Activated CD4-positive, alpha-beta T cell treated with anti-CD3 and anti-CD28 coated beads, Interleukin-2, amount 50 U/mL, for 4 hours (primary cell): ENCODE measurements at places on chromosomes 3 and 15.
A peak's percentile ranks its signal among the peaks of the same experiment; 100 is the strongest.

DNA sequence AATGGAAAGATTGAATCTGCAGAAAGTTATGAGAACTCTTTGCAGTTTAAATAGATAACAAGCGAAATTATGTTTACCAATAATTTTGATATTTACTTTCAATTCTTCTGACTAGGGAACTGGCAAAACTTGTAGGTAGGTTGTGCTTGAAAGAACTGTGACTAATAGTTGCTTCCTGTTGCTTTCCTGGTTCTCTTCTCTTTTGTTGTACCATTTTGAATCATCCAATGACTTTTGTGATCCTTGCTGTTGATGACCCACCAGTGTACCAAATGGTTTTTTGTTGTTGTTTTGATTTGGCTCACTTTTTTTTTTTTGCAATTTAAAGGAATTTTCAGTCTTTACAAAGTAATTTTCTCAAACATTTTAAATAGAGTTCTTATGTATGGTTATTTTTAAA lies 64.9 kb upstream of the DCBLD2 start:
- no peak for DNase-seq

GRCh38 chr15:65901336-65901735 lies 32.0 kb downstream of the RAB11A start:
- no peak for DNase-seq

- peak; percentile 23 for DNase-seq
Measured at GRCh38 chr15:85408270-85408746, 27.9 kb downstream of the AKAP13 start.

- no peak for DNase-seq
Measured at GRCh38 chr15:68203956-68204355, 1.2 kb downstream of the CALML4 start.

- DNase-seq: no peak
Measured at GRCh38 chr3:33229947-33230346, 11.3 kb upstream of the SUSD5 start.

- no peak for DNase-seq
Measured at GRCh38 chr15:69792823-69793222, 304.9 kb downstream of the TLE3 start.

DNA sequence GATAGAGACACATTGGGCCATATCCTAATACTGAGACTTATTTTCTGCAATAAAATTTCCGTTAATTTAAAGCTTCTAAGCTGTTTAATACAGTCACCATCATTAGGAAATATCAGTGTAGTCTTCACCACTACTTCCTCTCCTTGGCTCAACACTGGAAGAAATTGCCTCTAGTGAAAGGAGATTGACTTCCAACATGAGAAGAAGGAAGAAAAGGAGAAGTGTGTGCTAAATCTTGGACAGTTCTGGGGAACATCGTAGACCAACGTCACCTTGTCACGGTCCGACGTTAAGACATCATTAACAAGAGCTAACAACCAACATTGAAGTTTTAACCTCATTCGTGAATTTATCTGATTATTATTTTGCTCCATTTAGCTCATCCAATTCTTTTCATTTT lies 987.0 kb upstream of the CFAP20DC start:
- no peak for DNase-seq

- no peak for DNase-seq
Measured at GRCh38 chr3:53069422-53070068, 23.7 kb upstream of the SFMBT1 start.

- DNase-seq: peak; percentile 47
Measured at GRCh38 chr3:160564949-160565441, 376 bp downstream of the KPNA4 start.

DNA sequence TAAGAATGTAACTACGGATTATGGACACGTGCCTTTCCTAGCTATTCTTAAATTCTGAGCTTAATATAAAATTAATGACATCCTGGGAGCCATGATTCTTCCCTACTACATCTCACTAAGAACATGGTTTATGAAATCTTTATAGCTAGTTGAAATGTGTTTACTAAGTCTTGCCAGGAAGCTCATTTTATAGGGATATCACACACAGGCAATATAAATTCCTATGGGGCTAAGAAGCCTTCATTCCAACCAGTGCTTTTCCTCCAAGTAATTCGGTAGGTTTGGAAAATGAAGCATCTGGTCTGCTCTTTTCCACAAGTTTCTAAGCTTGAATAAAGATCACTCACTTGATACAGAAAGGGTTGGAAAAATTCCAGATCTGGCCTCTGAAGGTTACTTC lies 802.6 kb downstream of the FHIT start:
- no peak for DNase-seq

- no peak for DNase-seq
Measured at GRCh38 chr15:50250760-50251394, 14.6 kb downstream of the HDC start.

- no peak for DNase-seq
Measured at GRCh38 chr3:133998691-133999241, 31.0 kb downstream of the SLCO2A1 start.

DNA sequence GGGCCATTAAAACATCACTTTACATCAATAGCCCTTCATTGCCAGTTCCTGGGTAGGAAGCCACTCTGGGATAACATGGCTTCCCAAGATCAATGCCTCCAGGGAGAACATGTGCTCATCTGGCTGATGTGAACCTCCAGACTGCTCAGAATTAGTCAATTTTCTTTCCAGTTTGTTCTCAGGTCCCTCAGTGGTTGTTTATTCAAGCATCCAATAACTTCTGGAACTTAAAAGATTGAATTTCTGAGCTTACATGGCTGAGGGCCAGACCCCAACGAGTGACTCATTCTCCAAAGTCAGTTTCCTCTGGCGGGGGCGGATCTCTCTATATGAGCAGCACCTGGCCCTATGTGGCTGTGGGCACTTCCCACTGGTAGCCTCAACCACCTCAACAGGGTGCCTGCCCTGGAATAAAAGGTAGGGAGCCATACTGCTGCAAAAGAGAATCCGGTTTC lies 34.0 kb downstream of the LYZL4 start:
- DNase-seq: no peak

GRCh38 chr15:33234020-33234461 lies 39.5 kb upstream of the FMN1 start:
- no peak for DNase-seq

- DNase-seq: no peak
Measured at GRCh38 chr3:52473026-52473425, 17.6 kb downstream of the NISCH start.

DNA sequence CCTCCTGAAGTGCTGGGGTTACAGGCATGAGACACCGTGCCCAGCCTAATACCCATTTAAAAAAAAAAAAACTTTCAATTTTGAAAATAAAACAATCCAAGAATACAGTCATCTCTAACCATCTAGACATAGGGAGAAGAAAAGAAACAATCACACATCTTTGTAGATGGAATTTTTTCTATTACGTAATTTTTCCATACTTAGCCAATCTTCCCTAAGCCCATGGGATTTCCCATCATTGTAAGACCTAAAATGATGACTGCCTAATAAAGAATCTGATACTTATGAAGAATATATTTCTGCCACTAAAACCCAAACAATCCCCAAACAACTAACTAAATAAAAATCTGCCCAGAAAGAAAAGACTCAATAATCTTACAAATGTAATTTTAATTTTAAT lies 88.7 kb downstream of the CBLB start:
- no peak for DNase-seq

- no peak for DNase-seq
Measured at GRCh38 chr3:15470849-15471248, 43.5 kb downstream of the EAF1 start.

- no peak for DNase-seq
Measured at GRCh38 chr15:86493884-86494283, 414.2 kb downstream of the AGBL1 start.

- no peak for DNase-seq
Measured at GRCh38 chr3:116821371-116821770, 111.8 kb downstream of the TUSC7 start.

- no peak for DNase-seq
Measured at GRCh38 chr15:35466476-35466875, 79.5 kb downstream of the DPH6 start.
